ENCODE measurements at places on chromosomes 7 and 10. TPM values are rescaled to one million over a fixed set of nuclear protein-coding genes. Genes with fewer than 3 reads are reported as not detected.

Gene AGK
- 46.5 TPM for total RNA-seq

Gene FRAT2
- 17.1 TPM for total RNA-seq

Gene GIMAP5
- 3.7 TPM for total RNA-seq

Gene GBX1
- 0.41 TPM for total RNA-seq

Gene NRG3
- 12.2 TPM for total RNA-seq

Gene NUTM2A
- 1.6 TPM for total RNA-seq

Gene BEND7
- 9.8 TPM for total RNA-seq

Gene CALCR
- under 0.01 TPM for total RNA-seq

Gene GARIN1A
- 0.82 TPM for total RNA-seq

Gene TMEM176A
- 1.2 TPM for total RNA-seq

Gene CDK14
- 77.9 TPM for total RNA-seq

Gene OR2A14
- total RNA-seq, result not detected

Gene ATXN7L1
- 7.7 TPM for total RNA-seq

DNA sequence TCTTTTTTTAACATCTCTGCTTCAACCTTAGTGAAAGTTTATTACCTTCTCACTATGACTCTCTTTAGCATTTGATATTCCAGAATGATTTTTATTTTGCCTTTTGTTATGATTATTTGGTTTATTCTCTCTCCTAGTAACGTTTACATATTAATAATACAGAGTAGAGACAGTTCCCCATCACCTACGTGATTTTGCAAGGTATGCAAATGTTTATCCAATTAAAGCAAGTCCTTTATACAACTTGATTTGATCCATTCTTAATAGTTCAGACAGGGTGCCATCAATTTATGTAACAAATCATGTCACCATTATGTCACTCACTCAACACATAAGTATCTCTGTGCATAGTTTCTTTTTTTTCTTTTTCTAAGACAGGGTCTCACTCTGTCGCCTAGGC, 26.2 kb downstream of the ECD start:
- no peak for DNase-seq

GRCh38 chr7:117264716-117265115, 58.1 kb downstream of the WNT2 start:
- no peak for DNase-seq

DNA sequence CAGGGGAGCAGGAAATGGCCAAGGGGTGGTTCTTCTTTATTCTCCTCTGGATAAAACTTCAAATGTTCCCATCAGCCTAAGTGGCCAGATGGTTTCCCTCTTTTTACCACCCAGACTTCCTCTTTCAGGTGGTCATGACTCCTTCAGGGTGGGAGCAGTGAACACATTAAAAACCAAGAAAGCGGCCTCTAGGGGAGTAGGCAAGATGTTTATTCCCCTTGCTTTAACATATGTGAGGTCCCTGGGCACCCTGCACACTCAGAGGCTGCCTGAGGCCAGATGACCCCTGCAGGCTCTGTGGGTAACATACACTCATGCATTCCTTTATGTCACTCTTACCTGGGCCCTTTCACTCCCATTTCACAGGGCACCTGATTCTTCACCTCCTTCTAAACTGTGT, 357.4 kb downstream of the ABCA13 start:
- no peak for DNase-seq

- DNase-seq, result no peak
Observed at GRCh38 chr10:33025039-33025438, 67.0 kb upstream of the ITGB1 start.

GRCh38 chr7:100711369-100711768, 5.4 kb downstream of the POP7 start:
- DNase-seq, result no peak

GRCh38 chr10:19468413-19468812, 347.8 kb upstream of the PLXDC2 start:
- no peak for DNase-seq

DNA sequence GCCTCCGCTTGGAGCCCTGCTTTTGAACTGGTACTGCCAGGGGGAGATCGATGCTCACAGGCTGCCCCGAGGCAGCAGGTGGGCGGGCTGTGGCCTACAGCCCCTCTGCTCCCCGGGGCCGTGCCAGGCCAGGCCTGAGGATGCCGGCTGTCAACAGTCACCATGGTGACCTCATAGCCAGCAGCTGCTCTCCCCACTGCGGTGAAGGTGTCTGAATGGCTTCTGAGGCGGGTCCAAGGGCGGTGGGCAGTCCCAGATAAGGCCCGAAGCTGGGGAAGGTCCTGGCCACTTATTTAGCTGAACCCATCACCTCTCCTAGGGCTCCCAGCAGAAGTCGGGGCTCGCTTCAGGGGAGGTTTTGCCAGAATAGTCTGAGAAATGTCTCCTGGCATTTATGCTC, 179.3 kb downstream of the ARHGAP12 start:
- DNase-seq, result no peak

GRCh38 chr10:98748298-98748697, 301.6 kb upstream of the HPS1 start:
- no peak for DNase-seq

DNA sequence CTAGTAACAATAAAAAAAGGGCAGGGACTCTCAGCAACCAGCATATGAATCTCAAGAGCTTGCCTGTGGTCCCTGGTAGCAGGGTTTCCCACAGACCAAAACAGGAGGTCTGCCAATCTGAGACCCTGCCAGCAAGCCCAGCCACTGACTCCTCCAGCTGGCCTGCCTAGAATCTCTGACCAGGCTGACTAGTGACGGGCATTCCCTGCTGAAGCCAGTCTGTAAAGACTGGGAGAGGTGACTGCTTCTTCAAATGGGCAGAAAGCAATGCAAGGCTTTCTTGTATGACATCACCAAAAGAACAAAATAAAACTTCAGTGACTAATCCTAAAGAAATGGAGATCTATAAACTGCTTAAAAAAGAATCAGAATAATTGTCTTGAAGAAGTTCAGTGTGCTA, 249.4 kb downstream of the TCF7L2 start:
- no peak for DNase-seq

DNA sequence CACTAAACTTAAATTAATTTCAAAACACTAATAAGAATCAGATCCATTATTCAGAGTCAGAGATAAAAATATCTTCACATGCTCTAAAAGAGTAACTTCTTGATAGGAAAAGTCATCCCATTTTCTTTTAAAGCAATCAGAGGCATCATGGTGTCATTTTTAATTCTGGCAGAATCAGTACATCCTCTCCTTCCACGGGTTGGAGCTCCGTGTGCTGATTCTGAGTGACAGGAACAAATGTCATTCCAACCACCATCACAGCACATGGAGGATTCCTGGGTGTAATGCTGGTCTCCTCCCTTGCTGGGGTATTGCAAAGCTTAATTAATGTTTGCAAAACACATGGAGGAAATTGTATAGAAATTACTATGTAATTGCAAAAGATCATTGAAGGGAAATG, 114.5 kb upstream of the IMMP2L start:
- DNase-seq, result no peak

DNA sequence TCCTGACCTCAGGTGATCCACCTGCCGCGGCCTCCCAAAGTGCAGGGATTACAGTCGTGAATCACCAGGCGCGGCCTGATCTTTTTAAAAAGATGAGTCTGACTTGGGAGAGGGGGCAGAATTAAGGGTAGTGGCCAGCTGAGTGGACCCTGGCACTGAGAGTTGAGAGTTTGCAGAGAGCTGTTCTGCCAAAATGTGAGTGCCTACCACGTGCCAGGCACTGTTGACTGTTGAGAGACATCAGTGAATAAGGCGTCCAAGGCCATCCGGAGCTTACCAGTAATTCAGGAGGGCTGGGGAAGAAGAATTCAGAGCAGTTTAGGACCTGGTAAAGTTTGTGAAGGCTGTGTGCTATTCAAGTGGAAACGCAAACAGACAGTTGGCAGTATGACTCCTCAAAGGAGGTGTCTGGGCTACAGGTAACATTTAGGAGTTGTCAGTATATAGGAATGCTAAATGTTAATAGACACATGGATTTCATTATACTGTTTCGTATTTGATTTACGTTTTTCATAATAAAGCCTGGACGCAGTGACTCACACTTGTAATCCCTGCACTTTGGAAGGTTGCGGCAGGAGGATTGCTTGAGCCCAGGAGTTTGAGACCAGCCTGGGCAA, 1.5 kb downstream of the NIPSNAP2 start:
- no peak for DNase-seq

DNA sequence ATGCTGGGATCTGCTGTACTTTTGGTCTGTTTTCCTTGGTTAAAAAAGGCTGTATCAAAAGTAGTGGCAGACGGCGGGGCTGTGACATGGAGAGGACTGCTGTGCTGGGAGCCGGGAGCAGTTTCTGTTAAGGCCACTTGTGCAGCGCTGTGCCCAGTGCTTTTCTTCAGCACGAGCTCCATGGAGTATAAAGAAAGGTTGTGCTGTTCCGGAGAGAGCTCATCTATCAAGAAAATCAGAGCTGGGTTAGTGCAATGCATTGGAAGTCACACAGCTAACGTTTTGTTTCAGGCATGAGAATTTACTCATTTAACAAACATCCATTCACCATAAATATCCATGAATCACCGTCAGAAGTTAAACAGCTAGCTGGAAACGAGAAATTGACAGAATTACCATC, 62.0 kb downstream of the KIAA1549 start:
- no peak for DNase-seq

GRCh38 chr10:11616021-11616420, 4.6 kb upstream of the USP6NL start:
- no peak for DNase-seq

DNA sequence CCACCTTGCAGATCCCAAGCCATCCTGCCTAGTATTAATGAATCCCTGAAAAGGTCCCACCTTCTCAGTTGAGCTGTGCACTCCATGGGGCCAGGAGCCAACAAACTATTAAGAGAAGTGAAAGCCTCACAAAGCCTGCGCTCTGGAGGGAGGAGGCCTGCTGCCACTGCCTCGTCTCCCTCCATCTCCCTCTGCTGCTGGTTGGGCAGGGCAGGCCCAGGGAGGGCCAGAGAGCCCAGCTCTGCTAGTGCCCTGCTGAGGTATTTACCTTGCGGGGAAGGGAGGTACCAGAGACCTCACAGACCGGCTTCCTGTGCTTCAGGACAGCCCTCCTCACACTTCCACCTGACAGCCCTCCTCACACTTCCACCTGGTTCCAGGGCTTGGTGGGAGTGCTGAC, 171.5 kb downstream of the SH3PXD2A start:
- no peak for DNase-seq

GRCh38 chr7:112959276-112959675, 127.4 kb downstream of the GPR85 start:
- DNase-seq, result no peak

- DNase-seq, result no peak
Observed at GRCh38 chr7:152313831-152314604, 121.8 kb downstream of the KMT2C start.

DNA sequence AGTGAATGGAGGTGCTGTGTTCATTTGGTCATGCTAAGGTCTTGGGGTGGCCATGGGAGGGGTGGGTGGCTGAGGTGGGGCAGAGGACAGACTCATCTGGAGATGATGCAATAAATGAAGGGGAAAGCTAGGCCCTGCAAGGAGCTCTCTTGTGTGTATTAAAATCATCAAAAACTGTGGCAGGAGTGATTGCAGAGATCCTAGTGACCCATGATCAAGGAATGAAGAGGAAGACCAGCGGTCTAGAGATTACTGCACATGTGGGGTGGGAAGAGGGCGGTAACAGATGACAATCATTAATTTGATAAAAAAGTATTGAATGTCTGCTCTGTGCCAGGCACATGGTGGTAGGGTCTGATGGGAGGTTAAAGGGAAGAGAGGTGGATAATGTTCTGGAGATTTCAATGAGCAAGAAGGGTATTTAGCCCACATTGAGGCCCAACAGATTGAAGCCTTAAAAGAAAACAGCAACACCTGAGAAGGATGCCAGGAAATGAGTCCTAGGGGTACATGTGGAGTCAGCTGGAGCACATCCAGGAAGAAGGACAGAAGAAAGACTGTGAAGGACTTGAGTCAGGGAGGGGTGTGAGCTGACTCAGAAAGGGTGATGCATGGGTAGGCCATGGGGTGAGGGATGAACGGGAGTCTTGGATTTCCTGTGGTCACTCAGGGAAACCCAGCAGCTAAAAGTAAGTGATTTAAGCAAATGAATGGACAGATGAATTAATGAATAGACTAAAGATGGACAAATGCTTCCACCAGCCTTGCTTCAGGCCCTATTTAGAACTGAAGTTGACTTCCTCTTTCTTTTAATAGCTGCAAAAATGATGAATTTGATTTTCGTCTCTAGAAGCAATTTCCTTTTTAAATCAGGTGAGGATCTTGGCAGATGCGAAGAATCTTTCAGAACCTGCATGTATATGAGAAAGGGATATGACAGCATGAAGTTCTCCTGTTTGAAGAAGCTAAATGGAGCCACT, 83.1 kb upstream of the IGFBP3 start:
- no peak for DNase-seq

DNA sequence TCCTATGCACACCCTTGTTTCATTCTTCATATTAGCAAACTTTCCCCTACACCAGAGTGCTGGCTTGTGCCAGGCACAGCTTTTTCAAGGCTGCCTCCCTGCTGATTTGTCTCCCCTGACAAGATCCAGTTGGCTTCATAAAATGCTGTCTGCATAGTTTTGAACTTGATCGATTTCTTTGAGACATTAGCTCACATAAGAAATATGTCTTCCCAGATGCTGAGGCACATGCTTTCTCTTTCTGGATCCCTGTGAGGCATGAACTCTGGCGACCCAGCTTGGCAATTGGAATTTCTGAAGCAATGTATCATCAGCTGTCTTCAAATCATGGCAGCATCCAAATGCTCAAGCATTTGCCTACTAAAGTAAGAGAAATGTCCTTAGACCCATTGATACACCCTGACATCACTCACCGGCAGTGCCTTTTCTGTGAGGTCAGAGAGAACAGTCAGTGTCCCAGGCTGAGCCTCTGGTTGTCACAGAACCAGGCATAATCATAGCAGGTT, 616.4 kb upstream of the GHITM start:
- no peak for DNase-seq

- no peak for DNase-seq
Observed at GRCh38 chr10:73968098-73968521, 29.8 kb upstream of the VCL start.

DNA sequence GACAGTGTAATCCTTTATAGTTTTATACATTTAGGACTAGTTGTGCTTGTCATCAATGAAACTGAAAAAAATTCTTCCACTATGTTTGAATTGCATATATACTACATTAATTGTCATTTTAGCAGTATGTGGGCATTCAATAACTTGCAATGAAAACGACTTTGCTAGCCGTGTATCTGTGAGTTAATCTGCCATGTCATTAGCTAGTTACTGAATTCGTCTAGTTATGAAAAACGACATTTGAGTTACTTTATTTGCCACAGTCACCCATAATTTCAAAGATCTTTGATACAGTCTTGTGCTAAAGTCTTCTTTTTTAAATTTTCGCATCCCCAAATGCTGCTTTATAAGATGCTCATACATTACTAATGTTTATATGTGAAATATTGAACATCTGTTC, 18.3 kb upstream of the SMC3 start:
- no peak for DNase-seq

DNA sequence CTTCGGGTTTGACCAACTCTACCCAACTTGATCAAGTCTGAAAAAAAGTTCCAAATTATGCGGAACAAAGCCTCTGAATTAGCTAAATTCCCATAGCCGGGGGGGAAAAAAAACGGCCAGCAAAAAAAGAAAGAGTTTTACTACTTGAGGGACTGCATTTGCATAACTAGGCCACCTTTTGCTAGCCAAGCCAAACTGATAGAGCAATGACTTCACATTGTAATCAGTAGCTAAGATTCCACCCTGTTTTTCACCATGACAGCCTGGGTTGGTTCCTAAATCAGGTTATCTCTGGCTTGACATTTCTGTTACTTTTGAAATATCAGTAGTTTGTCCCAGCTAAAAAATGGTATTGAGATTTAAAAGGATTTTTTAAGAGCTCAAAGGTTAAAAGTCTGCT, 31.4 kb upstream of the CREB3L2 start:
- DNase-seq, result no peak

- DNase-seq, result no peak
Observed at GRCh38 chr7:78443811-78444210, 645.2 kb downstream of the PHTF2 start.

GRCh38 chr7:105216786-105217185, 171.9 kb downstream of the SRPK2 start:
- DNase-seq, result no peak

Data from frontal cortex (tissue), 4 donors.